CD4-positive, alpha-beta T cell treated with Interleukin-15 for 4 hours (primary cell): ENCODE measurements at places on chromosomes 4 and X.

DNA sequence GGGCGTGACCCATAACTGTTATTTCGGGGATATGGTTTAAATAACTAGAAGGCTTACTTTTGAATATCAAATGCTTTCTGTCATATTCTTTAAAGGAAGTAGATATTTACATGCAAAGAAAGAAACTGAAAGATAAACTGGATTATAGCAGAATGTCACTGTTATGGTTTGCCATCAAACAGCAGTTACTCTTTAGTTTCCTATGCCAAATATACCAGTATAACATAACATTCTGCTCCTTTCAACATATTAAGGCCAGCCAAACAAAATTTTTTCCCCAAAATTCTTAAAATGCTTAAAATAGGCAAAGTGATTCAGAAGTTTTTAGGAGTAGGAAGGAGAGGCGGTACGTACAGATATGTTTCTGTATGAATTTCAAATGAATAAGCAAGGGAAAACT, 27.0 kb downstream of the KDM6A start:
- no peak for DNase-seq

- no peak for DNase-seq
These were observed 76.6 kb downstream of the TBC1D9 start for GRCh38 chr4:140679576-140679975.

GRCh38 chr4:94540476-94540875, 88.7 kb downstream of the PDLIM5 start:
- DNase-seq, result no peak

DNA sequence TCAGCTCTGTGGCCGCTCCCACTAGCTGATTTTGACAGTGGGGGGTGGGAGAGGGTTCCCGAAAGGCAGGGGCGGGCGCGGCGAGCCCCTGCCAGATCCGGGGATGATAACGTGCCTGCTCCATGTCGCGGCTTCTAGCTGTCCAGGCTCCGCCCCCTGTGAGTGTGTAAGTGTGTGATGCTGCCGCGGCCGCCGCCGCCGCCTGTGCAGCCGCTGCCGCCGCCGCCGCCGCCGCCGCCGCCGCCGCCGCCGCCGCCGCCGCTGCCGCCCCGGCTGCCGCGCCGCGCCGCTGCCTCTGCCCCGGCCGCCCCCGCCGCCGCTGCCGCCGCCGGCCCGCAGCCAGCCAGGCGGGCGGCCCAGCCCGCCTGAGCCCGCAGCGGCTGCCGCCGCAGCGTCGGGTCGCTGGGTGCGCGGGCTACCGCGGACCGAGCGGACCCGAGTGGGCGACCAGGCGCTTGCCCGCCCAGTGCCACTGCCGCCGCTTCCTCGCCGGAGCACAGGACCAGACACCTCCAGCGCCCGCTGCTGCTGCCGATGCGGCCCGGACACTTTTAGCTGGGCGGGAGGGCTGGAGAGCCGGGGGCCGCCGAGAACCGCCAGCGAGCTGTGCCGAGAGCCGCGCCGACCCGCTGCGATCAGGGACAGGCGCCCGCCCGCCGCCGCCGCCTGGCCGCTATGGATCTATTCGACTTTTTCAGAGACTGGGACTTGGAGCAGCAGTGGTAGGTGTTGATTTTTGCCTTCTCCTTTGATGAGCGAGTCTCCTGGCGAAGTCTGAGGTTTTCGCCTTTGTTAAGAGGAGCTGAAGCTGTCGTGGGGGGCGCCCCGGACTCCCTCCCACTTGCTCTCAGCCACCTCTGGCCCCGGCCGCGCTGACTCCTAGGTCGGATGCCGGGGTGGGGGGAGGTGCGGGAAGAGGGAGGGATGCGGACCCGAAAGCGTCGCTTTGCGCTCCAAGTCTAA, at the start of gene AFF2:
TSS of gene AFF2 (plus strand) at position 195 of the 963 bp plus-strand sequence. CDS start at position 676, 481 bp downstream.
- peak; percentile 24 for DNase-seq

DNA sequence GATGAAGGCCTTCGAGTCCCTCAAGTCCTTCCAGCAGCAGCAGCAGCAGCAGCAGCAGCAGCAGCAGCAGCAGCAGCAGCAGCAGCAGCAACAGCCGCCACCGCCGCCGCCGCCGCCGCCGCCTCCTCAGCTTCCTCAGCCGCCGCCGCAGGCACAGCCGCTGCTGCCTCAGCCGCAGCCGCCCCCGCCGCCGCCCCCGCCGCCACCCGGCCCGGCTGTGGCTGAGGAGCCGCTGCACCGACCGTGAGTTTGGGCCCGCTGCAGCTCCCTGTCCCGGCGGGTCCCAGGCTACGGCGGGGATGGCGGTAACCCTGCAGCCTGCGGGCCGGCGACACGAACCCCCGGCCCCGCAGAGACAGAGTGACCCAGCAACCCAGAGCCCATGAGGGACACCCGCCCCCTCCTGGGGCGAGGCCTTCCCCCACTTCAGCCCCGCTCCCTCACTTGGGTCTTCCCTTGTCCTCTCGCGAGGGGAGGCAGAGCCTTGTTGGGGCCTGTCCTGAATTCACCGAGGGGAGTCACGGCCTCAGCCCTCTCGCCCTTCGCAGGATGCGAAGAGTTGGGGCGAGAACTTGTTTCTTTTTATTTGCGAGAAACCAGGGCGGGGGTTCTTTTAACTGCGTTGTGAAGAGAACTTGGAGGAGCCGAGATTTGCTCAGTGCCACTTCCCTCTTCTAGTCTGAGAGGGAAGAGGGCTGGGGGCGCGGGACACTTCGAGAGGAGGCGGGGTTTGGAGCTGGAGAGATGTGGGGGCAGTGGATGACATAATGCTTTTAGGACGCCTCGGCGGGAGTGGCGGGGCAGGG, 568 bp downstream of the HTT start:
- peak; percentile 19 for DNase-seq

GRCh38 chrX:80578517-80579105, 158.4 kb downstream of the TENT5D start:
- no peak for DNase-seq

- no peak for DNase-seq
These were observed 122.4 kb downstream of the SYNPO2 start for GRCh38 chr4:119010909-119011606.

- DNase-seq, result no peak
These were observed 96.0 kb downstream of the FANCB start for GRCh38 chrX:14776901-14777300.

DNA sequence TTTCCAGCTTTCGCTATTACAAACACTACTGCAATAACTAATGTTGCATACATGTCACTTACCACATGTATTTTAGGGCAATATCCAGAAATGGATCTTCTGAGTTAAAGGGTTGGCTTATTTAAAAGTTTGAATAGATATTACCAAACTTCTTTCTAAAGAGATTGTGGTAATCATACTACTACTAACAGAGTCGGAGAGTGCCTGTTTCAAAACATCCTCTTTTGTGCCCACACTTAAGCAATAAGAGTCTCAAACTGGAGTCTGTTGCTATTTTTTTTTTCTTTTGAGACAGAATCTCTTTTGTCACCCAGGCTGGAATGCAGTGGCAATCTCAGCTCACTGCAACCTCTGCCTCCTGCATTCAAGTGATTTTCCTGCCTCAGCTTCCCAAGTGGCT, 35.8 kb downstream of the FGFBP1 start:
- DNase-seq, result no peak

DNA sequence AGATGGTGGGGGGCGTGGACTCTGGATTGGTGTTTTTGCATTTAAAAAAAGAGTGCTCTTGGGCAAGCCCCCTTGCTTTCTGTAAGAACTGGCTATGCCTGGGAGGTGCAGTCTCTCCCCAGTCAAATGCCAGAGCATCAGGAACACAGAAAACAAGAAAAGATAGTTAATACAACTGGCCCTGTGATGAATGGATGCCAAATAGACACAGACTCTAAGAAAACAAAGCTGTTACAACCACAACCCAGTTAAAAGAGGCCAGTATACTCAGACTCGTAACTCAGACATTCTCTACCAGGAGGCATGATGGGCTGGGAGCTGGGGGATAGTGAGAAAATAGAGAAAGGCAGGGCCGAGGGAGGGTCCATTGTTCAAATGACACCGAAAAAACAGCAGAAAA, 32.5 kb upstream of the C1QTNF7 start:
- DNase-seq, result no peak

DNA sequence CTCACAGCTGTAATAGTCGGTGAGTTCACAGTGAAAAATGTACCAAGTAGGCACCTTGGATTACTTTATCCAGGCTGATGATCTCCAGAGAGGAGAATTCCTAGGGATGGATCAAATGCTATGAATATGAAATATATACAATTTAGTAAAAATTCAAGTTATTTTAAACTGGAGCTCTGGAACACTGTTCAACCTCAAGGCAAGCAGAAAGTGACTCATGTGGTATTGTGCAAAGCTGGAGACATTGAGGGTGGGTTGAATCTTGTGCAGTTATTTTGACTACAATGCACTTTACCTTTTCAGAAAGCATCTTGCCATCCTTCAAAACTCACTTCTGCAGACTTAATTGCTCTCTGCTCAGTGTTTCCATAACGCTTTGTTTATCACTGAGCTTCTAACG, 43.4 kb downstream of the OSTC start:
- no peak for DNase-seq

GRCh38 chr4:13541720-13542576, 2.4 kb downstream of the NKX3-2 start:
- no peak for DNase-seq

- DNase-seq, result peak; percentile 93
These were observed 35.1 kb downstream of the PNMA5 start for GRCh38 chrX:152958524-152959465.

GRCh38 chr4:6665320-6665654, 24.8 kb downstream of the MRFAP1 start:
- DNase-seq, result no peak

- no peak for DNase-seq
These were observed 8.7 kb upstream of the ANK2 start for GRCh38 chr4:113040793-113041192.

GRCh38 chr4:10721616-10722015, 37.0 kb upstream of the CLNK start:
- no peak for DNase-seq

- no peak for DNase-seq
These were observed 308.5 kb downstream of the ARHGAP24 start for GRCh38 chr4:85783483-85783882.

GRCh38 chr4:83261307-83261706, 23.3 kb downstream of the COQ2 start:
- DNase-seq, result no peak

DNA sequence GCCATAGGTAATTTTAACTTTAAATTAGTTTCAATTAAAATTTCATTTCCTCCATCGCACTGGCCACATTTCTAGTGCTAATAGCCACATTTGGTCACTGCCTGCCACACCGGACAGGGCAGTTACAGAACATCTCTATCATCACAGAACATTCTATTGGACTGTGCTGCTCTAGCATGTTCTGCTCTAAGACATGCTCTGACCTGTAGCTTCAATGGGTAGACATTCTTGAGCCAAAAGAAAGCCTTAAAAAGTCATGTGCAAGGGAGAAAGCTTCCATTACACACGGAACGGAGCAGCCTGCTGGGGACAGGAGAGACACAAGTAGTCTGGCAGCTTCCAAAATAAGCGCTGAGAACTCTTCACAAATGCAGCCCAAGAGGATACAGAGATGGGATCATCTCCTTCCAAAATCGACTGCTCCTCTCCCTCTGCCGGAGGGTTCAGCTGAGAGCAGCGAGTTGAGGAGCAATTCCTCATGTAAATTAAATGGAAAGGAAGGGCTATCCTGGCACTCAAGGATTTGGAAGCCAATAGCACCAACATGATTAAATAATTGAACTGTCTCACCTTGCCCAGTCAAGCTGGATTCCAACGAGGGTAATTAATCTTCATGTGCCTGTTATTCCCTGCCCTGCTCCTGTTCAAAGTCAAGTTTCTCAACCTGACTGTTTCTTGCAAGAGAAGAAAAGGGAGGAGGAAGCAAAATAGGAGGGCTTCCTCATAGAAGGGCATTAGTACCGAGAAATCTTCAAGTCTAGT, 336.4 kb upstream of the NOCT start:
- no peak for DNase-seq

DNA sequence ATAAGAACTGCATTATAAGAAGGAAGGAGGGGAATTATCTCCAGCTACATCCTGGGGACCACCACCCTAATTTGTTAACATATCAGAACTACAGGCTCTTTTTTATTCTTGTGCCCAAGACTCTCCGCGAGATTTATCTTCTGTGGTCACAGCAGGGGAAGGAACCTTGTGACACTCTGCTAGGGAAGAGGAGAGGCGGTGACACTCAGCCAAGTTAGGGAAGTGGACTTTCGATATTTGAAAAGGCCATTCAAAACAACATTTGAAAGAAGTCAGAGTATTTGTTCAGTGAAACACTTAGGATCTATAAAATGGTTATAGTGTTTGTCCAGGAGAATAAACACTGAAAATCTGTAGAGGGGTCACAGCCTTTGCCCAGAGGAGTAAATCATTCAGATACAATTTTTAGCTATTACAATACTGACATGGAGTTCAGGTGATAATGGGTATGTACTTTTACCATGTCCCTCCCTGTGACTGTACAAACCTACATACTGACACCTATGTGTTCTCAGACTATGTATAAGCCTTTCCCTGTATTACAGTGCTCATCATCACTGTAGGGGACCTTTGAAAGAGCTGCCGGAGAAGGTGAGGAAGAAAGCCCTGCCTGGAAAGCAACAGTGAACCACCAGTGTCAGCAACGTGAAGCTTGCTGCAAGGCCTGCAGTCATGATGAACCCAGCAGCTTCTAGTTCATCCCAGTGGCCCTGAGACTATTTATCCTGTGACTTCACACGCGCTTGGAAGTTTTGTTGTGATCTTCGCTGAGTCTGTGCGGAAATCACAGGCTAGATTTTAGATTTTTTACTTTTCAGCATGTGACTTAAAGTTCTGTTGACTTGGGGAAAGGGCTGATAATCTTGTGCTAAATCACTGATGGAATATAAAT, 8.5 kb upstream of the PTTG2 start:
- no peak for DNase-seq

- no peak for DNase-seq
These were observed 58.4 kb upstream of the CBR4 start for GRCh38 chr4:169068423-169068822.

GRCh38 chr4:39335566-39335965, 30.6 kb downstream of the RFC1 start:
- no peak for DNase-seq

DNA sequence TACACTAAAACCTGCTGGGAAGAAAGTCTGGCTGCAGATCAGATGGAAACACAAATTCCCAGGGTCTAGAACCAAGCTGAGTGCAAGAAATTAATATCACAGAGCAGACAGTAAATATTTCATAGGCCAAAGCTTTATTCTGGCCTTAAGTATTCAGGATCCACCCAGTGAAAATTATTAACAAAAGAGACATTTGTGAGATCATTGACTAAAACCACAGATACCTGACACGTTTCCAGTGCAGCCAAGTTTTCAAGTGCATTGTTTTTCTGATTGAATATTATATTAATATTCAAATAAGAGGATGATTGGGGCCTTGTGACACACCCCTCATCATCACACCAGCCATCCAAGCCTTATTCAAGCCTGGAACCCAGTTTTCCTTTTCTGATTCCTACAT, 10.3 kb downstream of the ELOVL6 start:
- no peak for DNase-seq

- DNase-seq, result no peak
These were observed 136.4 kb downstream of the MAPK10 start for GRCh38 chr4:86223472-86223871.

GRCh38 chrX:13661735-13662288, 8.9 kb downstream of the TCEANC start:
- DNase-seq, result no peak
